ENCODE measurements at places on chromosomes 12 and 14.

DNA sequence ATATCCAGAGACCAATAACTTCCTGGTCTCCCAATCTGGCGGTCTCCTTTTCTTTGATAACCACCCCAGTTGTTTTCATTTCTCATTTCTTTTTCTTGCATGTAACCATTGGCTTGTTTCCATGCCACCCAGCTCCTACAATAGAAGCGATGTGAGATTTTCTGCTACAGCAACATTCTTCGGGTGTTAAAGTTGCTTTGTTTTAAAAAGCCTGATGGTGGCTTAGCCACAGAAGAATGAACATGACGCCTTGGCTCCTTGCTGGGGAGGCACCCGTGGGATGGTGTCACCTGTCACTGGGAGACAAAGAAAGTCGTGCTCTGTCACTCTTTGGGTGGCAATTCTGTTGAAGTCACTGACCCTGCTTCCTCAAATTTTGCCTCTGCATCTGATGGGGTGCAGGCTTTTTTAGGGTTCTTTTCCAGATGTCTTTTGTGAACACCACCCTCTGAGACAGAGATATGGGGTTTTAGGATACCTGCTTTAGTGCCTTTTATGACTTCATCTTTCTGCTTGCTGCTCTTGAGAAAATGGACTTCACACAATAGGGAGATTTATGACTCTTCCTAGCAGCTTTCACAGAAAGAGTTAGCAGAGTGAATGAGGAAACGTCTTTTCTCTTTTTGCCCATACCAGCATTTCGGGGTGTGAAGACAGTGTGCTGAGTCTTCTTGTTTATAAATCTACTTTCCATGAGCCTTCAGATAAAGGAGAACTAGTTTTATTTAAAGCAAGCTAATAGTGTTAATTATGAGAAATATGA is 265.3 kb upstream of the TBX3 start:
- no peak for DNase-seq

GRCh38 chr14:46999661-47000060 is 348.1 kb upstream of the RPL10L start:
- no peak for DNase-seq

- no peak for DNase-seq
Observed at GRCh38 chr12:112969547-112970306, 8.6 kb upstream of the OAS2 start.

DNA sequence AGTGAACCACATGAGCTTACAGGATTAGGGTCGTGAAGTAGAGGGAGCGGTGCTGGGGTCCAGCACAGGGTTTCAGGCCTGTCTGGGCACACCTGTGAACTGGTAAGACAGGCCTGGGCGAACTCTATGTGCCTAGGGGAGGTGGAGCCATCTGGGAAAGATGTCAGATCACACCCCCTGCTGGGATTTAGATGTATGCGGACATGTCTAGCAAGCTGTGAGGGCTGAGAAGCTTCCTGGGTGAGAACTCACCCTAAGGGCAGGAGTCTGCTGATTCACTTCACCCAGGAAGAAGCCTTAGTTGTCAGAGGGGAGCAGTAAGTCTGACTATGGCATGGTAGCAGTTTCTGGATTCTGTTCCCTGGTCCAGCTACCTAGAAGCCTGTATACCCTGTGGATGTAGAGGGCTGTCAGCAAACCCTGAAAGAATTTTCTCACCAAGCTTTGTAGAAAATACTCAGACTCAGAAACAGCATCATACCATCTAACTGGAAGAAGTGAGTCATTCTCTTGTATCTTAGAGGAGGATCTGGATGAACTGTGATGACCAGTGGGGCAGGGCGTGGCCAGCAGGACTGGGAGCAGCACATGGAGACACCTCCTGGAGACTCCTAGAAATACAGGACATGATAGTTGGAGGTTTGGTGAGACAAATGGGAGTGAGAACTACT is 11.2 kb upstream of the PYGL start:
- peak; percentile 98 for DNase-seq

DNA sequence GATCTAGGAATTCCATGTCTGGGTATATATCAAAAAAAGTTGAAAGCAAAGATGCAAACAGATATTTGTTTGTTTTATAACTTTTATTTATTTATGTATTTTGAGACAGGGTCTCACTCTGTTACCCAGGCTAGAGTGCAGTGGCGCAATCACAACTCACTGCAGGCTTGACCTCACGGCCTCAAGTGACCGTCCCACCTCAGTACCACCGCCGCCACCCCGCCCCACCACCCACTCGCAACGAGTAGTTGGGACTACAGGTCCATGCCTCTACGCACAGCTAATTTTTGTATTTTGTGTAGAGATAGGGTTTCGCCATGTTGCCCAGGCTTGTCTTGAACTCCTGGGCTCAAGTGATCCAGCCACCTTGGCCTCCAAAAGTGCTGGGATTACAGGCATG is 66.5 kb upstream of the KTN1 start:
- no peak for DNase-seq

GRCh38 chr14:101875041-101875726 is 89.2 kb upstream of the DYNC1H1 start:
- no peak for DNase-seq

GRCh38 chr14:91649930-91650329 is 82.0 kb downstream of the CATSPERB start:
- DNase-seq: peak; percentile 25

DNA sequence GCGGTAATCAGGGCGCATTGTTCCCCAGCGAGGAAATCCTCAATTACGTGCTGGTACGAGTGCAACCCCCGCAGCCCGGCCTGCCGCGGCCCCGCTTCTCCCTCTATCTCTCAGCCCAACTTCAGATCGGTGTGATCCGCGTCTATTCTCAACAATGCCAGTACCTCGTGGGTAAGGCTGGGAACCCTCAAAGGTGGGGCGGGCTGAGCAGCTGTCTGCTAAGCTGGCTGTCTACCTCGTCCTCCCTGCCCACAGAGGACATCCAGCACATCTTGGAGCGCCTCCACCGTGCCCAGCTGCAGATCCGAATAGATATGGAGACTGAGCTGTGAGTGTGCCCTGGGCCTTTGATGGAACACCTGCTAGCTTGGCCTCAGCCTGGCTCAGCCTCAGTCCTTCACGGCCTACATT is 996 bp downstream of the REC8 start:
- DNase-seq: no peak

GRCh38 chr12:132397152-132397933 is 68.0 kb upstream of the GALNT9 start:
- no peak for DNase-seq

GRCh38 chr12:19206493-19207077 is 77.1 kb downstream of the PLEKHA5 start:
- DNase-seq: no peak

DNA sequence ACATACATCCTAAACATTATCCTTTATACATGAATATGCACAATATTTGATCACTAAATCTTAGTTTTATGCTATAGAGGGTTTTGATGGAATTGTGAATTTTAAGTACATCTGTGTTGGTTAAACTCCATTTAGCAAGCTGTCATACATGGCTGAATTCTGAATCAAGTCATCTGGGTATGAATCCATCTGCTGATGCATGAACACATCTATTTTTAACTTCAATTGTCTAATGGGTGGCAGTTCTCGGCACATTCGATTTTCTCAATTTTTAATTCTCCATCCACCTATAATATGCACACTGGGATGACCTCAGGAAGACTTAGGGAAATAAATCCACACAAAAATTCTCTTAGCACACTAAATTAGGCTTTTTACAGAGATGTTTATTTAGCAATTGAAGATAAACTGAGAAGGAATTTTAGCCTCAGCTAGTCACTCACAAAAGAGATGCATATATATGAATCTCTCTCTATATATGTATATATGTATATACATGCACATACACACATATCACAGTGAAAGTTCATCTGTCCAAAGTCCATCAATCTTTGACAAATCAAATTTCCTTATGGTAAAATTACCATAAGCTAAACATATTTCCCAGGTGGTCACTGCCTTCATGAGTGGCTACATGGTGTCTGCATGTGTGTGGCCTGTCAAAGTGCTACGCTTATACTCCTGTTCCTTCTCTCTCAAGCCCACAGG is 44.5 kb upstream of the VPS33A start:
- DNase-seq: no peak

DNA sequence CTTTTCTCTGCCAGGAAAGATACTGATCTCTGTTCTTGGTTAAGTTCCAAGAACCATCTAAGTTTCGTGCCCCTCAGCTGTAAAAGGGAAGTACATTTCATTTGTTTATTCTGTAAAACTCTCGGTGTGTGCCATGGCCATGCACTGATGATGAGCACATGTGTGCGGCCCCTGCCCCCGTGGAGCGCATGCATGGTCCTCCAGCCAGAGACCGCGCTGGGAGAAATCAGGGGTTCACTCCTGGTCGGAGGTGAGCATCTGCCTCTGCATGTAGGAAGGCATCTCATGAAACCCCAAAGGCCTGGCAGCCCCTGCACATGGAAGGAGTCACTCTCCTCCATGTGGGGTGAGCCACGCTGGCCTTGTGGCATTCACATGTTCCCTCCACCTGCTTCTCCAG is 102.5 kb upstream of the RTL1 start:
- no peak for DNase-seq

- DNase-seq: peak; percentile 43
Observed at GRCh38 chr14:61488417-61489401, 167.3 kb downstream of the PRKCH start.

DNA sequence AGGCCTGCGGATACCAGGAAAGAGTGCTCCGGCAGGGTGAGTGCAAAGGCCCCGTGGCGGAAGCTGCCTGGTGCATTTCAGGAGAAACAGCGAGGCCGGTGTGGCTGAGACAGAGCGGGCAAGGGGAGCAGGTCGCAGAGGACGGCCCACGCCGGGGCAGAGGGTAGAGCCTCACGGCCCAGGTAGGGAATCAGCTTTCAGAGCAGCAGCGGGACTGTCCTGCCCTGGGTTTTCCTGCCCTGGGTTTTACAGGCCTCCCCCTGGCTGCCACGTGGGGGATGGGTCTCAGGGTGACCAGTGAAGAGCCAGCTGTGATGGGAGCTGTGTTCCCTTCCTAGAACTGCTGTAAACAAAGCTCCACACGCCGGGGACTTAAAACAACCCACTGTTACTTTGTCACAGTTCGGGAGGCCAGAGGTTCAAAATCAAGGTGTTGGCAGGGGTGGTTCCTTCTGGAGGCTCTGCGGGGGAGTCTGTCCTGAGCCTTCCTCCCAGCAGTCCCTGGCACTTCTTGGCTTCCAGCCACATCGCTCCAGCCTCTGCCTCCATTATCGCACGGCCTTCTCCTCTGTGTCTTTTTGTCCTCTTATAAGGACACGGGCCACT is 10.4 kb downstream of the NCOR2 start:
- DNase-seq: no peak

GRCh38 chr14:100443603-100444002 is 120.5 kb downstream of the SLC25A47 start:
- DNase-seq: peak; percentile 80

DNA sequence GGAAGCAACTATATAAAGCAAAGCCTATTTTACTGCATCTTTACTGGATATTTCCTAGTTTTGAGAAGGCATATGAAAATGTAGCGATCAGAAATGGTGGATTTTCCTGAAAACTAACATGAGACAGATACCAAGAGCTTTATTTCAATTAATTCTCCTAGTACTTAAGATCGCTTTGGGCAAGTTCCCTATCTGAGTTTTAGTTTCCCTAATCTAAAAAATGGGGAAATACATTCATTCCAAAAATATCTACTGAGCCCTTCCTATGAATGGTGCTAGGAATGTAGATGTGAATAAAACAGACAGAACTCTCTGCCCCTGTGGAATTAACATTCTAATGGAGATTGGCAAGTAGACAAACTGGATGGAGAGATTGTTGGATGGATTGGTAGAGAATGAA is 8.4 kb downstream of the CATSPERB start:
- no peak for DNase-seq

- no peak for DNase-seq
Observed at GRCh38 chr12:40170593-40170992, 54.2 kb upstream of the LRRK2 start.

- DNase-seq: no peak
Observed at GRCh38 chr12:66852765-66853164, 173.9 kb upstream of the GRIP1 start.

DNA sequence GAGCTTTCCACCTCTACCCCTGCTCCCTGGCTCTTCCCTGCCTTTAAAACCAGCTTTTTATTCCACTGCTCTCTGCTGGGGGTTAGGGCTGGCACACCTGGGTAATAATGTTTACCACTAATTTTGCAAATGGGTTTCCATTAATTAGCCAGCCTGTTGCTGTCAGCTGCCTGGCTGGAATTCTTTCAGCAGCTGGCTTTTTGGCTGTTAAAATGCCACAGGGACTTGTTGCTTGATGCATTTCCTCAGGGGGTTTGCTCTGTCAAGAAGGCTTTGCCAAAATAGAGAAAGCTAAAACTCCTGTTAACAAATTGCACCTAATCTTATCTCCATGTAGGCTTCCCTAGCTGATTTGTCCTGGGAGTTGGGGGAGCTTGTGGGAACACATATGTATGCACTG is 51.8 kb upstream of the PSMC1 start:
- no peak for DNase-seq

DNA sequence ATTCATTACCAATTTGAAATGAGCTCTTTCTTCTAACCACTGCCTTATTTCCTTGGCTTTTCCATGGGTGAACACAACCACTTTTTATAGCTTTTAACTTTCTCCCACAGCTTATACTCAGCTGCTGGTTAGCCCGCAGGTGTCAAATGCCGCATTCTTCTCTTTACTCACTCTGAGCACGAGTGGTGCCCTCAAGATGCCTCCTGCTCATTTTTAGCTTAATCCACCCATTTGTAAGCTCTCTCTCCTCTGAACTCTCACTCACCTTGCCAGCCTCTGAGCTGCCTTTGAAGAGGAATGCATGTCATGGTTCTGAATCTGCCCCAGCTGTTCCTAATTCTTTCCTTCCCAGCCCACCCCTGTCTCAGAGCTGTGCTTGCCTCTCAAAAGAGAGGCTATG is 449.4 kb upstream of the PRICKLE1 start:
- DNase-seq: no peak

DNA sequence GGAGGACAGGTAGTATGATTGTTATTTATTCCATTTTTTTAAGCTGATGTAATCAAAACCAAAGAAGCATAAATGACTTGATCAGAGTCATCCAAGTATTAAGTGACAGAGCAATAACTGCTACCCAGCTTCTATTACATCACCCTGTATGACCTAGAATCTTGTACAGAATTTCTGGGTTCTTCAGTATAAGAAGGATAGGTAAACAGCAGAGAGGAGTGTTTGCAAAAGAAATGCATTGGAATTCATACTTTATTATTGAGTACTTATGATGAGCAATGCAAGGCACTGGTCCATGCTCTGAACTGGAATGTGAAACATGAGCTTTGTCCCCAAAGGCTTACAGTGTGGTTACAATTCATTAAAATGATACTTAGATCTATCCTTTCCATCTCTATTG is 916.8 kb downstream of the DIO2 start:
- peak; percentile 71 for DNase-seq

GRCh38 chr12:18932211-18932610 is 194.3 kb downstream of the CAPZA3 start:
- no peak for DNase-seq

DNA sequence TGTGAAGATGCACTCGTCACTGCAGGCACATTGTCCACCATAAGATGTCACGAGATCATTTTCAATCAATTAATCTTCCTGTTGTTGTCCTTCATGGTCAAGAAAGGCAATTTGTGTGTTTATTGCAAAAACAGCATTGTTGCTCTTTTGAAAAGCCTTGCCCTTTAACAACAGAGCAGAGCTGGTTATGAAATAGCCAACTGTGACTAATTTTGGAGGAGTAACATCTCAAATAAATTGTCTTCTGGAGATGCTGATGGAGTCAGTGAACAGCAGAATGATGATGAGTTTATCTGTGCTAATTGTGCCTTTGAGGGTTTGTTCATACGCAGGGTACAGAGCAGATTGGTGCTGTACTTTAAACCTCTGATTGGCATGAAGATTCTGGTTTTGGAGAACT is 88.3 kb upstream of the E2F7 start:
- peak; percentile 6 for DNase-seq

- no peak for DNase-seq
Observed at GRCh38 chr14:93708800-93709199, 79.5 kb downstream of the PRIMA1 start.

All from EH (cell line).